ENCODE measurements at places on chromosomes 13 and 19.

- DNase-seq: no peak
Observed at GRCh38 chr19:42411581-42412178, 15.5 kb downstream of the LIPE start.

- no peak for DNase-seq
Observed at GRCh38 chr19:3210347-3211017, 14.0 kb upstream of the CELF5 start.

DNA sequence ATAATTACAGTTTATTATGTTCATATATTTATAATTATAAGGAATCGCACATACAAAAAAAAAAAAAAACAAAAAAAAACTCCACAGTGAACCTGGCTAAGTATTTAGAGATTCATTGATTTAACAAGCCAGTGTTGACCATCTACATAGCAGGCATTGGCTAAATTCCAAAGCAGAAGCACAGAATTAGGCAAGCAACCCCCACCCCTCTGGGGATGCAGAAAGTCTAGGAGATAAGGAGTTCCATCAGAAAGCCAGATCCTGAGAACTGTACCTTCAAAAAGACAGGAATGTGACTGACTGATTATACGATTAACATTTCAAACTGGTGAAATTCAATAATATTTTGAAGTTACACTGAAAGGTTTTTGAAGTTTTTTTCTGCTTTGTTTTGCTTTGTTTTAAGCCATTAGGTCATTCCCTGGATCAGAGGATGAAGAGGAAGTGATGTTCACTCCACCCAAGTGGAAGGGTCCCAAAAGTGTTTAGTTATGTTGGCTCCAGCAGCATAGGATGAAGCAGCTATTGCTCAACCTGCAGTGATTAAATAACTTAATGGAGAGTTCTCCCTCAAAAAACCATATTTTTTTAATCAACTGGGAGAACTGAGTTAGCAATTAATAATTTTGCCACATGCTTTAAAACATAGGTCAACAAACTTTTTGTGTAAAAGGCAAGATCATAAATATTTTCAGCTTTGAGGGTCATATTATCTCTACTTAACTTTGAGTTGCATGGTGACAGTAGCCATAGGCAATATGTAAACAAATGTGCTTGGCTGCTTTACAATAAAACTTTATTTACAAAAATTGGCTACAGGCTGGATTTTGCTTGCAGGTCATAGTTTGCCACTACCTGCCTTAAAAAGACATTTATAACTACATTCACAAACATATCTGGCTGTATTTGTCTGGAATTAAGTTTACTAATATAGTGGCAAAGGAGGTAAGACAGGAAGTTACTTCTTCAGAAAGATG lies 49.6 kb downstream of the DOCK9 start:
- DNase-seq: peak; percentile 64

DNA sequence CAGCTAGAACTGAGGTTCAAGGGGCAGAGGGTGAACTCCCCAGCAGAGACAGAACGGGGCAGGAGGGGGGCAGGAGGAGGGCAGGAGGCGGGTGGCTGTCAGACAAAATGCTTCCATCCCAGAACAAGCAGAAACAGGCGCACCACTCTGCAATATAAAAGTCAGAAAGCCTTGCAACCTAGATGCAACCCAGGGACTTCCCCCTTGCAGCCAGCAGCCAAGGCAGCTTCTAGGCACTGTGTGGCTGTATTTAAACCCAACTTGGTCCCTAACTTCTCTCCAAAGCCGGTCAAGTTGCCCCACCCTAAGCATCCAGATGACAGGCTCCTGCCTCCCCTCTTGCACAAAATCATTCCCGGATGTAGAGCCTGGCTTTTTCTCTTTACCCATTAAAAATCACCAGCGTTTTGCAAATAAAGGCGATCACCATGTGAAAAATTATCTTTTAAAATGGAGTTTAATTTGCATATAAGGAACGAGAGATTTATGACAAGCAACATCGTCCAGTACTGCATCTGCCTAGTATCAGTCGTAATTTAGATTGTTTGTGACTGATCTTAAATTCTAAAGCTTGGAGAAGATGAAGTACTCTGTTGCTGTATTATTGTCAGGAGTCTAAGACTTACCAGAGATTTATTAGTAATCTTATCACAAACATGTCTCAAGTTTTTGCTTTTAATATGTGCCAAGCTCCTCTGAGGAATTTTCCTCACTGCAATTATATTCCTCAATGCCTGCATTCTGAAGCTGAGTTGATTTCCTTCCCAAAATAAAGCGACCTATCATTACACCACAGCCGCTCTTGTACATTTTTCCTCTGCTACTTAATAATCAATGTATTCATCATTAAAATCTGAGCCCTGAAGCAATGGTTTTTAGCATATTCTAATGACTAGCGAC lies 307.1 kb upstream of the ZNF507 start:
- no peak for DNase-seq

- DNase-seq: no peak
Observed at GRCh38 chr19:5234412-5234811, 106.2 kb downstream of the PTPRS start.

DNA sequence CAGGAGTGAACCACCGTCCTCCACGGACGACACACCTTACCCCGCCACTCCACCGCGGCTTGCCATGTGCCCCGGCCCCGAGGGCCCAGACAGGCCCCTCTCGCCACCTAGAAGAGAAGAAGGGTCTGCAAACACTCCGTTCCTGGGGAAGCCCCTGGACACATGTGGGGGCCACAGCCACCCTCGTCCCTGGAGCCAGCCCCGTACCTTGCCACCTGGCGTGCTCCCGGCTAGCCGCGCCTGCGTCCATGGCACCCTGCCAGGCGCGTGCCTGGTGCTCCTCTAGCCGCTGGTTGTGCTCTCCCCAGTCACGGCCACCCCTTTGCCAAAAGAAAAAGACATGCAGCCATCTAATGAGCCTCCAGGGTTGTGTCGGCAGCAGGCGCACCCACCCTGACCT lies 19.9 kb upstream of the TINCR start:
- no peak for DNase-seq

DNA sequence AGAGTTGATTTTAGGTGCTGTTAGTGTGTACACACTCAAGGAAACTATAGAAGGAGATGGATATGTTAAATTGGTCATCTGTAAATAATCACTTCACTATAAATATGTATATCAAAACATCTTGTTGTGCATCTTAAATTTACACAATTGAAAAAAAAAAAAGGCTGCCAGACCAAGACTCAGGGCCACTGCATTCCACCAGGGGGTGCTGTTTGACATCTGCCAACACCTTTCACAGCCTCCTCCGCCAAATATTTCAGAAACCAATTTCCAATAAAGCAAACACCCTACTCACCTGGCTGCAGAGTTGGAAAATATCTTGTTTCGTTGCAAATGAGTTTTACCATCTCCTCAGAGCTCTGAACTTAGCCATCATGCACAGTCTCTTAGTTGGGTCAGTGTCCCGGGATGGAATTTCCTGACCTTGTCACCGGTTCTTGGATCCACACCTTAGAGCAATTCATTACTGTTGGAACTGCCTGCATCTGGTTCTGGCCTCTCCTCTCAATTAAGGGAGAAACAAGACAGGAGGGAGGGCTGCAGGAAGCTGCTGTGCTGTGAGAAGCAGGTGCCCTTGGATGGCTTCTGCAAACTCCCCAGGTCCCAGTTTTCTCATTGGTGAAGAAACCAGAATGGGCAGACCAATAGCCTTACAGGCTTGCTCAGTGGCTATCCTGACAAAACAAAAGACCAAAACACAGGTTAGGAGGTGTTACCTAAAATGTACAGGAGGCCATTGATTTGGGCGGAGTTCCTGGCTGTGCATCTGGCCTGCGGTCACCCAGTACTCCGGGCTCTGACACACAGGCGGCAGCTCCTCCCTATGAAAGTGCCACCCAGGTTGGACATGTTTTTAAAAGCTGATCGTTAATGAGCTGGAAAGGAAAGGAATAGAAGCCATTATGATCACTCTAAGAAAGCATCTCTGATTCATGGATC lies 746.6 kb downstream of the UQCRFS1 start:
- peak; percentile 17 for DNase-seq

GRCh38 chr19:51010066-51010795 lies 8.8 kb upstream of the KLK8 start:
- no peak for DNase-seq

GRCh38 chr13:39712626-39713025 lies 57.2 kb downstream of the COG6 start:
- no peak for DNase-seq

DNA sequence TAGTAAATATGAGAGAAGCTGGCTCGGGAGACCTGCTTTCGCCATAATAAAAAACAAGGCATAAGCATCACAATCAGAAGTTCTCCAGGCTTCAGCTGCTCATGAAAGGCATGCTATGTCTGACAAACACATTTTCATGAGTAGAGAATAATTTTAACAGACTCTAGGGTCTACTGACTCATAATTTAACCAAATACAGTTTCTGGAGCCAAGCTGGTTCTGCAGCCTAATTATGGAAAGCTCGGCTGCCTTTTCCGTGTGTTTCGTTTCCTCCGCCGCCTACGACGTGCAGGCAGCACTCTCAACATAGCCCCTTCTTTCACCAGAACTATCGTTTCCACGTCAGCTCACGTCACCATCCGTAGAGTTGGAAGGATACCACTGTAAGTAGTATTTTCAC lies 5.7 kb downstream of the MCF2L start:
- no peak for DNase-seq

DNA sequence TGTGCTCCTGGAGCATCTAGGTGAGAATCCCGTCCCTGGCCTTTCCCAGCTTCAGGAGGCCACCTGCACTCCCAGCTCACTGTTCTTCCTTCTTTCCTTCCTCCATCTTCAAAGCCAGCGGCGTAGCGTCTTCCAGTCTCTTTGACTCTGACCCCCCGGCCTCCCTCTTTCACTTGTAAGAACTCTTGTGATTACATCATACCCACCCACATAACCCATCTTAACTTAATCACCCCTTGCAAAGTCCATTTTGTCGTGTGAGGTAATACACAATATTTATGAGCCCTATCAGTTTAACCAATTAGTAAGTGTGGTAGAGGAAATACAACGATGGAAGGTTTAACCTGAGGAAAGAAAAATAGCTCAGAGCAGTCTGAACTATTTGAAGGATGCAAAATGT lies 4.6 kb upstream of the CDC16 start:
- DNase-seq: no peak

- DNase-seq: no peak
Observed at GRCh38 chr19:53980539-53981375, 10.7 kb upstream of the CACNG6 start.

GRCh38 chr13:23159205-23159759 lies 21.5 kb upstream of the SGCG start:
- no peak for DNase-seq

- DNase-seq: no peak
Observed at GRCh38 chr13:44764302-44764692, 188.2 kb upstream of the TSC22D1 start.

- no peak for DNase-seq
Observed at GRCh38 chr19:29172302-29172701, 40.6 kb downstream of the UQCRFS1 start.

- DNase-seq: no peak
Observed at GRCh38 chr13:24254146-24254841, 55.1 kb upstream of the C1QTNF9 start.

DNA sequence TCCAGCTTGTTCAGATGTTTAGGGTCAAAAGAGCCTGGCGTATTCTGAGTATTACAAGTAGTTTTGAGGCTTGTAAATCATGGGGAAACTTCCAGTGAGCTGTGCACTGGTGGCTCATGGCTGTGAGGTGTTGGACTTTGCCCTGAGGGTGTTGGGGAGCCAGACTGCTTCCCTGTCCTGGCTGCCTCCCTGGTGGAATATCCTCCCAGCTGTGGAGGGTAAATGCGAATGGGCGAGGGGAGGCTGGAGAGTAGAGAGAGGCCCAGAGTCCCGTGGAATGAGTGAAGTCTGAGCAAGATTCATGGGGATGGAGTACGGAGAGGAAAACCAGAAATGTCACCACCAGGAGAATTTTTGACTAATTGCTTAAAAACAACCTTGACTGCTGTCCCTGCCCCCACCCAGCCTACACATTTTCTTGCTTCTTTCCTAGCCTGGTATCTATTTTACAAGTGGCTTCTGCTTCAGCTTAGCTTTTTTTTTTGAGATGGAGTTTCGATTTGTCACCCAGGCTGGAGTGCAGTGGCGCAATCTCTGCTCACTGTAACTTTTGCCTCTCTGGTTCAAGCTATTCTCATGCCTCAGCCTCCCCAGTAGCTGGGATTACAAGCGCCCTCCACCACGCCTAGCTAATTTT lies 3.7 kb downstream of the SNRPA start:
- DNase-seq: no peak

GRCh38 chr19:2574971-2575630 lies 99.2 kb downstream of the GADD45B start:
- no peak for DNase-seq

GRCh38 chr19:18682807-18683108 lies 722 bp upstream of the CRTC1 start:
- DNase-seq: no peak

DNA sequence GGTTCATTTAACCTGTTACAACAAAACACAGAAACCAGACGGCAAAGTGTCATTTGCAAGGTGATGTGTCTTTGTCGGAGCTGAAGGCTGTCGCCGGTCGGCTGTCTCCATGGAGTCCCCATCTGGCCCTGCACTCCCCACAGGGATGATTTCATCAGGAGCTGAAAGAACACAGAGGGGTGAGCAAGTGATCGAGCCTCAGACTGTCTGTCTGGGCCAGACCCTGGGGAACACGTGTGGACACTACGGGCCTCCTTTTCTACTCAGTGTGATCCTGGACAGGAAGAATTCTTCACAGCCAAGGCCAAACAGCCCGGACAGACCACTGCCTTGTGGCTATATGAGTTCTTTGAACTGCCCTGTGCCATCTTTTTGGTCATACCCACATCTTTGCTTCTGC lies 85.1 kb downstream of the RNASEH2B start:
- no peak for DNase-seq

GRCh38 chr19:8028951-8029491 lies 23.5 kb upstream of the CCL25 start:
- DNase-seq: no peak

DNA sequence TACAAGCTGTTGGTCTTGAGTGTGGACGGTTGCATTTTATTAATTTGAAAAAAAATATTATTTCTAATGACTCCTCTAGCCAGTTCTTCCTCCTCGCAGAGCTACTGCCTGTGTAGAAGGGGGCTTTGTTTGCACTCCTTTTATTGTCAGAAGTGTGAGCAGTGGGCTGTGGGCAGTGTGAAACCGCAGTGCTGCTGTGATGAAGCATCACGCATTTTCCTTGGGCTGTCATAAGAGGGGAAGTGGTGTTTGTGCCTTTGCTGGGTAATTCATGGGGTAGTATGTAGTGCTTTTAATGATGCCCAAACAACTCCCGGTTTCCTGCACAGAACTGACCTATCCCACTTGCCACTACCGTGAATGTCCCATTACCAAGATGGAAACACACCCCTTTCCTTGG lies 357.3 kb downstream of the ZNF536 start:
- DNase-seq: no peak
